ENCODE measurements at places on chromosomes 7 and 10.

GRCh38 chr10:78337646-78338391, 304.2 kb downstream of the RPS24 start:
- DNase-seq = no peak

DNA sequence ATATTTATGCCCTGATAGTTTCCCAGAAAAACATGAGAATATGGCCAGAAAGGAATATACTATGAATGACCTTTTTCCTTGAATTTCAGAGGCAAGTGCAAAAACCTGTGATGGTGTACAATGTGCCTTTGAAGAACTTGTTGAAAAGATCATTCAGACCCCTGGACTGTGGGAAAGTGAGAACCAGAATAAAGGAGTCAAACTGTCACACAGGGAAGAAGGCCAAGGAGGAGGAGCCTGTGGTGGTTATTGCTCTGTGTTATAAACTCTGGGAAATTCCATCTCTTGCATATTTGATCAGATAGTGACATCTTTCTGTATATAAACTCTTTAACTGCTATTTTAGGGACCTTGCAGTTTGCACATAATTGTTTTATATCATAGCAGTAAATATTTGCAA, 33.7 kb downstream of the RAB18 start:
- DNase-seq = no peak

DNA sequence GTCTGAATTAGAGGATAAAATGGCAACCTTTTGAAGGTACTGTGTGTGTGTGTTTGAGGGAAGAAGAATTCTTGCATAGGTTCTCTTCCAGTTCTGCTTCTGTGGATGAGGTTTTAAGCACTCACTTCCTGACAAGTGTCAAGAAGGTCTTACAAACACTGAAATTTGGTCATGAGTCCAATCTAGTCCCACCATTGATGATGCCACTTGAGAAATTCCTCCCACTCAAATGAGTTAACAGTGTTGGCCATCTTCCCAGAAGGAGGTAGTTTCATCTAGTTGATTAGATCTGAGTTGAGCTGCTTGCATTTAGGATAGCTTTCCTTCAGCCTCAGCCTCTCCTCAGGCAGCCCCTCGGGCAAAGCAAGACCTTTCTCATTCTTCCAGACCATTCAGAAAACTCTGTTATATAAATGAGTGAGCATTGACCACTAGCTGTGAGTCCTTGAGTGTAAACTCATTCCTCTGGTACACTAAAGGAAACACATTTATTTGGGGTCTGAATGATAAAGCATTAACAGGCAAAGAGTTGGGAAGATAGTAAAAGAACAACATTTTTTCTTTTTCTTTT, 189.5 kb downstream of the TRIL start:
- no peak for DNase-seq

DNA sequence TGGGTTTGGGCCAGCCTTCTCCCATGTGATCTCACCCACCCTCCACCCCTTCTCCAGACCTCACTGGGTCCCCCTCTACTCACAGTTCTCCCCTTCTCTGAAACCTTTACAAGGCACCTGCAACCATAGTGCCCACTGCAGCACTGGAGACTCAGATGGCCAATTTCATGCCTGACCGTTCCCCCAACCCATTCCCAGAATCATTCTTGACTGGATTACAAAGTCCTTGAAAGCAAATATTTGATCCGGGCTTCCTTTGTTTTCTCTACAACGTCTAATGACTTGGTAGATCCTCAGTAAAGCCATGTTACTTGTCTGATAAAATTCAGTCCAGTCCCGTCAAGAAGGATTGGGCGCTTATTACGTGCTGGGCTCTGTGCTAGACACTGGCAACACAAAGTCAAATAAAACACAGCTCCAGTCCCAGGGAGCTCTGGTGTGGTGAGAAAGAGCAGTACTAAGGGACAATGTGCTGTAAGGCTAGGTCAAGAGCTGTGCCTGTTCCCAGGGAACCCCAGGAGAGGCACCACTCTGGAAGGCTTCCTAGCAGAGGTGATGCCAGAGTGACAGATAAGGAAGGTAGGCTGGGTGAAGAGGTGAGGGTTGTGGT, 36.5 kb downstream of the SH3PXD2A start:
- DNase-seq = no peak

DNA sequence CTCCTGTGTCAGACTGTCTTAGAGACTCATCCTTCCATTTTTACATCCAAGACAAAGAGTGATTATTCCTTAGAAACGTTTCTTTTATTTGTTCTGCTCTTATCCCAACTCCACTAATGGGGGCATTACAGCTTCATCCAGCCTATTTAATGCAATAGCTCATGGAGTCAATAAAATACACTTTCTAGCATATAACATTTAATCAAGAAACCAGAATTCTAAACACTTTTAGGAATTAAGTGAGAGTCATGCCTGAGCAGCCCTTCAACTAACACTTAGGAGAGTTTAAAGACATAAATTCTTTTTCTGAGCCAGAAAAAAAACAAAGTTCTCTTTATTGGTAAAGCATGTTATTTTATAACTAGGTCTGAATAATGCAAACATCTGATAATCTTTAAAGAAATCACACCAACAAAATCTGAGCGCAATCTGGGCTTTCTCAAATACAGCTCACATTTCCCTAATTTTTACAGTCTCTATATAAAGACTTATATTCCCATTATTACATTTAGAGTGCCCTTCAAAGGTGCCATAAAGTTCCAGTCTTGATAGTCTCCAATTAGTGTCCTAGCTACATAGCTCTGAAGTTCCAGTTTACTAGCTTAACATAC, 361.7 kb upstream of the HPS1 start:
- no peak for DNase-seq

GRCh38 chr10:132004052-132004451, 22.3 kb upstream of the BNIP3 start:
- no peak for DNase-seq

GRCh38 chr10:49177391-49178355, 10.5 kb downstream of the TMEM273 start:
- DNase-seq = peak; percentile 91

DNA sequence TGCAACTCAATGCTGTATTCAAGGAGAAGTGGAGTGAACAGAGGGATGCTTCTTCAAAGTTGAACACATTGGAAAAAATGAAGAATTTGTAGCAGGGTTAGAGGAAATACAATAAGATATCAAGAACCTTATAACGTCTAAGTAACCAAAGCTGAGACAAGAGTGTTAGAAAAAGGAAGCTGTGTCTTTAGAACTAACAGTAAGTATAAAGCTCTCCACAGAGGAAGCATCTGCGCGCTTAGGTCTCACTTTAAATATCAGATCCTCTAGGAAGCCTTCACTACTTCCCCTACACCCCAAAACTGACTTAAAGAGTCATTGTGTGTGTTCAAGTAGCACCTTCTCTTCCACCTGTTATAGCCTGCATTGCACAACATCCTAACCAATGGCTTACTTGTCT, 43.0 kb downstream of the CH25H start:
- DNase-seq = no peak
